ENCODE measurements at places on chromosomes 16 and 17.

- DNase-seq = no peak
- no peak overlapping the region for H3K27ac ChIP-seq
- peaks cover 5% of the 10 kb centered on the region for H3K4me1 ChIP-seq
- no peak overlapping the region for H3K4me3 ChIP-seq
- no peaks in the 10 kb centered on the region for H3K27me3 ChIP-seq
Measured at GRCh38 chr17:29883497-29883896, 46.5 kb downstream of the SSH2 start.

DNA sequence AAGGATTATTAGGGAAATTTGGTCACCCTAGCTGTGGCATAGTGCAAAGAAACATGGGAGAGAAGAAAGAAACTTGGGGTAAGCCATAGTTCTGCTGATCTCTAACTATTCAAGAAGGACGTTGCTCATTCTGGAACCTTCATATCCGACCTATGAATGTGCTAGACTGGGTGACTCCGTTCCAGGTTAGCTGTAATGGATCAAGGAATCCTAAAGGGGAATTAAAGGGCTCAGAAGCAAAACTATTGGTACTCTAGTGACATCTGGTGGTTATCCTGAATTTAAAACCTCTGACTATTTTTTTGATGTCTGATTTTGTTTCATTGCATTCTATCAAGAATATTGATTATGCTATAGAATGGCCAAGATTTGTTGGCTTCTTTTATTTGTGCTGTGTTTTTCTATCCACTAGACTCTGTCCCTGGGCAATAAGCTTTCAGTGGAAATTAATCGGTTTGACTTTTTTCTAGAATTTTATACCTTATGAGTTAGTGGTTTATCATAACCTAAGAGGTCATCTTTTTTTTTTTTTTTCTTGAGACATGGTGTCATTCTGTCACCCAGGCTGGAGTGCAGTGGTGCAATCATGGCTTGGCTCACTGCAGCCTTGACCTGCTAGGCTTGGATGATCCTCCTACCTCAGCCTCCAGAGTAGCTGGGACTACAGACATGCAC, 19.5 kb downstream of the PCTP start:
- H3K27me3 ChIP-seq = no peaks in the 10 kb centered on the region
- H3K27ac ChIP-seq = no peak overlapping the region
- no peak for DNase-seq
- H3K4me3 ChIP-seq = no peak overlapping the region
- peaks cover 25% of the 10 kb centered on the region for H3K4me1 ChIP-seq
- peaks cover 49% of the 10 kb centered on the region for H3K36me3 ChIP-seq

GRCh38 chr17:59666235-59666634, 41.0 kb downstream of the PTRH2 start:
- H3K27ac ChIP-seq = no peak overlapping the region
- DNase-seq = no peak
- H3K36me3 ChIP-seq = peaks cover 15% of the 10 kb centered on the region
- no peak overlapping the region for H3K4me3 ChIP-seq
- H3K27me3 ChIP-seq = no peaks in the 10 kb centered on the region

- H3K27me3 ChIP-seq = no peaks in the 10 kb centered on the region
- no peak overlapping the region for H3K4me3 ChIP-seq
- peaks cover under 1% of the 10 kb centered on the region for H3K4me1 ChIP-seq
- peaks cover 3% of the 10 kb centered on the region for H3K36me3 ChIP-seq
Measured at GRCh38 chr16:58042886-58043515, 17.4 kb downstream of the MMP15 start.

DNA sequence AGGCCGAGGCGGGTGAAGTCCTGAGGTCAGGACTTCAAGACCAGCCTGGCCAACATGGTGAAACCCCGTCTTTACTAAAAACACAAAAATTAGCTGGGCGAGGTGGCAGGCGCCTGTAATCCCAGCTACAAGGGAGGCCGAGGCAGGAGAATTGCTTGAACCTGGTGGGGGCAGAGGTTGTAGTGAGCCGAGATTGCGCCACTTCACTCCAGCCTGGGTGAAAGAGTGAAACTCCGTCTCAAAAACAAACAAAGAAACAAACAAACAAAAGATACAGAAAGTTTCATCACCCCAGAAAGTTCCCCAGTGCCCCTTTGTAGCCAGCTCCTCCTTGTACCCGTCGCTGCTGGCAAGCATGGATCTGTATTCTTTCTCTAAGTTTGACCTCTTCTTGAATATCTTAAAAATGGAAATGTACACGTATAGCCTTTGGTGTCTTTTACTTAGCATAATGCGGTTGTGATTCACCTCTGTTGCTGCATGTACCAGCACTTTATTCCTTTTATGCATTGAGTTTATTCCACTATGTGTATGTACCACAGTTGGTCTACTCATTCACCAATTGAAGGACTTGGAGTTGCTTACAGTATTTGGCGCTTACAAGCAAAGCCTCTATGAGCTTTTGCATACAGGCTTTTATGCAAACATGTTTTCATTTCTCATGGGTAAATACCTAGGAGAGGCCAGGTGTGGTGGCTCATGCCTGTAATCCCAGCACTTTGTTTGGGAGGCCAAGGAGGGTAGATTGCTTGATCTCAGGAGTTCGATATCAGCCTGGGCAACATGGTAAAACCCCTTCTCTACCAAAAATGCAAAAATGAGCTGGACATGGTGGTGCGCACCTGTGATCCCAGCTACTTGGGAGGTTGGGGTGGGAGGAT, 87.5 kb upstream of the CLEC18A start:
- H3K27ac ChIP-seq = no peak overlapping the region
- peaks cover 23% of the 10 kb centered on the region for H3K4me1 ChIP-seq
- H3K36me3 ChIP-seq = peaks cover 8% of the 10 kb centered on the region
- no peak for DNase-seq
